ENCODE measurements at places on chromosomes 5 and 9.

DNA sequence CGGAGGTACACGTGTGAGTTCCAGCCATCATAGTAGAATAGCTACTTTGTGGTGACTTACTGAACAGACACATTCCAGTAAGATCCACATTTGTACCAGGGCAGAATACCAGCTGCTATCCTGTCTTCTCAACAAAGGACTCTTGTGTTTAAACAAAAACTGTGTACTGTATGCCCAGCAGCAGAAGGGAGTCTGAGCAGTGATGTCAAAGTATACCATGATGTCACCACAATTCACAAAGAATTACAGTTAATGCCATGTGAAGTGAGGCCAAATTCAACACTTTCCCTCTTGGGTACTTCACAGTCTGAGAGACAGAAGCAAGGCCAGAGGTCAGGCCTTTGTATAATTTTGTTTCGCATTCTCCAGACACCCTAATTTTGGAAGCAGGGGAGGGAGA lies 137.0 kb downstream of the ADAMTSL1 start:
- H3K4me3 ChIP-seq, result no peak overlapping the region
- H3K27ac ChIP-seq, result no peak overlapping the region
- H3K4me1 ChIP-seq, result no peaks in the 10 kb centered on the region
- H3K27me3 ChIP-seq, result no peaks in the 10 kb centered on the region
- no peaks in the 10 kb centered on the region for H3K36me3 ChIP-seq

DNA sequence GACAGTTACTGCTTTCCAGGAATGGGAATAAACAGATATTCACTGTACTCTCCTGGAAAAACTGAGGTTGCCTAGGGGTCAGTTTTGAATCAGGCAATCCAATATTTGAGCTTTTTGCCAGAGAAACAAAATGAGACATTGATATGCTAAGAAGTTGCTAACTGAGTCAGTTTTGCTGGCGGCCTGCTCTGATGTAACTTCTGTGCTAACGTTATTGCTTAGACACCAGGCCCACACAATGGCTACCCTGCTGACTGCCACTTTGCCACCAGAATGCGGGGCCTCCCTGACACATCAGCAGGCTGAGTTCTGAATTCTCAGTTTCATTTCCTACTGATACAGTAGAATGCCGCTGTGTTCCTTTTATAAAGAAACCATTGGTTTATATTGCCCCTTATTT lies 18.2 kb upstream of the ZNF618 start:
- no peak for DNase-seq
- no peak overlapping the region for H3K4me3 ChIP-seq
- peaks cover 15% of the 10 kb centered on the region for H3K27me3 ChIP-seq

GRCh38 chr9:86801246-86801645 lies 146.1 kb downstream of the GAS1 start:
- no peaks in the 10 kb centered on the region for H3K27me3 ChIP-seq
- no peak for DNase-seq

GRCh38 chr9:125529589-125530515 lies 177.2 kb downstream of the MAPKAP1 start:
- no peak overlapping the region for H3K4me3 ChIP-seq
- H3K27me3 ChIP-seq, result no peaks in the 10 kb centered on the region
- peaks cover 4% of the 10 kb centered on the region for H3K36me3 ChIP-seq
- H3K4me1 ChIP-seq, result no peaks in the 10 kb centered on the region
- no peak for DNase-seq
- no peak overlapping the region for H3K27ac ChIP-seq

GRCh38 chr5:112614285-112614684 lies 123.4 kb upstream of the APC start:
- no peak overlapping the region for H3K27ac ChIP-seq
- no peaks in the 10 kb centered on the region for H3K36me3 ChIP-seq
- no peak overlapping the region for H3K4me3 ChIP-seq
- H3K27me3 ChIP-seq, result peaks cover under 1% of the 10 kb centered on the region
- no peak for DNase-seq
- peaks cover 9% of the 10 kb centered on the region for H3K4me1 ChIP-seq

DNA sequence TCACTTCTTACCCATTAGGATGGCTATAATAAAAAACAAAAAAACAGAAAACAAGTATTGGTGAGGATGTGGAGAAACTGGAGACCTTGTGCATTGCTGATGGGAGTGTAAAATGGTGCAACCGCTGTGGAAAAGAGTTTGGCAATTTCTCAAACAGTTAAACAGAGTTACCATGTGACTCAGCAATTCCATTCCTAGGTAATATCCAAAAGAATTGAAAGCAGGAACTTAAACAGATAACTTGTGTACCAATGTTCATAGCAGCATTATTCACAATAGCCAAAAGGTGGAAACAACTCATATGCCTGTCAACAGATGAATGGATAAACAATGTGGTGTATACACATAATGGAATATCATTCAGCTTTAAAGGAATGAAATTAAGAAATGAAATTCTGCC lies 28.9 kb downstream of the DCP2 start:
- H3K4me1 ChIP-seq, result peaks cover 5% of the 10 kb centered on the region
- H3K27me3 ChIP-seq, result no peaks in the 10 kb centered on the region
- peak; percentile 67 for DNase-seq
- H3K27ac ChIP-seq, result no peak overlapping the region
- H3K4me3 ChIP-seq, result no peak overlapping the region

GRCh38 chr5:176485176-176485575 lies 37.0 kb downstream of the FAF2 start:
- no peak overlapping the region for H3K4me3 ChIP-seq
- H3K27ac ChIP-seq, result no peak overlapping the region
- DNase-seq, result no peak
- no peaks in the 10 kb centered on the region for H3K27me3 ChIP-seq

DNA sequence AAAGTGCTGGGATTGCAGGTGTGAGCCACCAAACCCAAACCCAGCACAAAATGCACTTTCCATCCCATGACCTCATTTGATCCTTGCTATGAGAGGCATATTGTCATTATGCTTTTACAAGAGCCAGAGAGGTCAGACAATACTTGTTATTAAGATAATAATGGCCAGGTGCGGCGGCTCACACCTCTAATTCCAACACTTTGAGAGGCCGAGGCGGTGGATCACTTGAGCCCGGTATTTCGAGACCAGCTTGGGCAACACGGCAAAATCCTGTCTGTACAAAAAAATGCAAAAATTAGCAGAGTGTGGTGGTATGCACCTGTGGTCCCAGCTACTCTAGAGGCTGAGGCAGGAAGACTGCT lies 55.9 kb upstream of the IL17B start:
- no peaks in the 10 kb centered on the region for H3K27me3 ChIP-seq
- no peak overlapping the region for H3K4me3 ChIP-seq
- no peak for DNase-seq
- no peak overlapping the region for H3K27ac ChIP-seq
- peaks cover 19% of the 10 kb centered on the region for H3K4me1 ChIP-seq
- no peaks in the 10 kb centered on the region for H3K36me3 ChIP-seq

GRCh38 chr9:12974671-12975070 lies 199.9 kb downstream of the LURAP1L start:
- H3K27me3 ChIP-seq, result no peaks in the 10 kb centered on the region
- DNase-seq, result no peak
- H3K27ac ChIP-seq, result no peak overlapping the region
- H3K36me3 ChIP-seq, result no peaks in the 10 kb centered on the region
- H3K4me1 ChIP-seq, result peaks cover 8% of the 10 kb centered on the region

- no peaks in the 10 kb centered on the region for H3K4me1 ChIP-seq
- no peaks in the 10 kb centered on the region for H3K27me3 ChIP-seq
- H3K27ac ChIP-seq, result no peak overlapping the region
- H3K36me3 ChIP-seq, result no peaks in the 10 kb centered on the region
- no peak overlapping the region for H3K4me3 ChIP-seq
These were observed 203.7 kb upstream of the RORB start for GRCh38 chr9:74293479-74293878.

GRCh38 chr5:164934561-164934960 lies 1429.1 kb downstream of the MAT2B start:
- no peaks in the 10 kb centered on the region for H3K36me3 ChIP-seq
- no peak for DNase-seq
- H3K4me1 ChIP-seq, result peaks cover 7% of the 10 kb centered on the region
- no peaks in the 10 kb centered on the region for H3K27me3 ChIP-seq
- no peak overlapping the region for H3K4me3 ChIP-seq
- H3K27ac ChIP-seq, result no peak overlapping the region

DNA sequence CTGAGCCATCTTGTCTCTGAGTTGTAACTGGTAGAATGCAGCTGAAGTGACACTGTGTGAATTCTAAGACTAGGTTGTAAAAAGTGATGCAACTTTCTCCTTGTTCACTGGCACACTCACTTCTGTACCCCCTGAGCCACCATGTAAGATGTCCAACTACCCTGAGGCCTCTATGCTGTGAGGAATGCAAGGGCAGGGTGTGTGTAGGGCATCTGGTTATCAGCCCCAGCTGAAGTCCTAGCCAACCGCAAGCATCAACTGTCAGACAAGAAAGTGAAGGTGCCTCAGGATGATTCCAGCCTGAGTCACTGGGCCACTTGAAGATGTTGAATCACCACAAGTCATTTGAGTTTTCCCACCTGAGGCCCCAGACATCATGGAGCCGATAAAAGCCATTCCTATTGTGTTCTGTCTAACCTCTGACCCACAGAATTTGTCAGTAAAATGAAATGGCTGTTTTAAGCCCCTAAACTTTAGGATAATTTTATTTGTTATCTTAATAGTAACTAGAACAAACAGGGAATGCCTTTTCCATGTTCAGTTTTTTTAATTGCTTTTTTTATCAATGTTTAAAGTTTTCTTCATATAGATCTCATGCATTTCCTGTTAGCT lies 18.7 kb upstream of the RHOBTB3 start:
- H3K27me3 ChIP-seq, result no peaks in the 10 kb centered on the region

DNA sequence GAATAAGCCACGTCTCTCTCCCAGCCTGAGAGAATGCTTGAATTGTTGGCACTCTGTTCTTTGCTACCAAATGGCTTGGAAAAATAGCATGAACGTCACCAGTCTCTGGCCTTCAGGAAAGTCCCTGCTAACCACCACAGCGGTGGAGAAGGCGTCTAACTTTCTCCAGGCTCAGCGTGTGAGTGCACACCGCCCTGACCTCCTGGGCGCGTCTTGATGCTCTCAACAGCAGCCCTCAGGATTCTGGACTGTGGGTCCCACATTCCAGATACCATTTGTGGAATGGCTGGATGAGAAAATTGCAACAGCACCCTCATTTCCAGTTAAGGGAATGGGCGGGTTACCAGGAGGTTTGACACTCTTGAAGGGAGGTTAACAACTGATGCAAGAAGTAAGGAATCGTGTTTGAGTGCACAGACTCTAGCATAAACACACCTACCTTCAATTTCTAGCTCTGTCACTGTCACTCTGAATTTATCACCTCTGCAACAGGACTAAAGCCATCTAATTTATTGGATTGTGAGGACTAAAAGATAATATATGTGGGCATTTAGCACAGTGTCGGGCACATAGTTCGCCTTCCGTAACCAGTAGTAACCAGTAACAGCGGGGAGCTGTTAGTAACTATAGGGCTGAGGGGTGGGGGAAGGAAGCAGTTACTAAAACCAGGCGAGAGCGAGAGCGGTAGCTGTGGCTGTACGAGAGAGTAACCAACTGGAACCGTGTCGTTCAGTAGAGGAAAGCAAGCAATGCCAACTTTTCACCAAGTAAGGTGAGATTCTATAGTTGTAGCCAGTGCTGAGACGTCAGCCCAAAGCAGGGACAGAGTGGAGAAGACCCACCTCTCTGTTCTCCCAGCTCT lies 807 bp upstream of the PLGRKT start:
- peak overlapping the region; percentile 85 for H3K4me3 ChIP-seq
- peaks cover under 1% of the 10 kb centered on the region for H3K36me3 ChIP-seq
- no peak overlapping the region for H3K27ac ChIP-seq
- no peaks in the 10 kb centered on the region for H3K4me1 ChIP-seq

- H3K27me3 ChIP-seq, result no peaks in the 10 kb centered on the region
- no peak overlapping the region for H3K27ac ChIP-seq
- peaks cover 9% of the 10 kb centered on the region for H3K36me3 ChIP-seq
- DNase-seq, result no peak
These were observed 590.7 kb downstream of the RAB3C start for GRCh38 chr5:59173578-59173977.

GRCh38 chr5:133967124-133967523 lies 1.3 kb downstream of the C5orf15 start:
- H3K36me3 ChIP-seq, result peaks cover 41% of the 10 kb centered on the region
- DNase-seq, result no peak
- H3K27ac ChIP-seq, result peak overlapping the region; percentile 99
- H3K4me1 ChIP-seq, result peaks cover 42% of the 10 kb centered on the region
- H3K4me3 ChIP-seq, result peak overlapping the region; percentile 100

GRCh38 chr9:34675048-34675714 lies 12.7 kb upstream of the CCL27 start:
- H3K4me3 ChIP-seq, result no peak overlapping the region
- H3K27me3 ChIP-seq, result no peaks in the 10 kb centered on the region
- peaks cover 5% of the 10 kb centered on the region for H3K36me3 ChIP-seq
- no peak overlapping the region for H3K27ac ChIP-seq

Data from MCF 10A (cell line).